ENCODE measurements at places on chromosomes 1 and 21.

DNA sequence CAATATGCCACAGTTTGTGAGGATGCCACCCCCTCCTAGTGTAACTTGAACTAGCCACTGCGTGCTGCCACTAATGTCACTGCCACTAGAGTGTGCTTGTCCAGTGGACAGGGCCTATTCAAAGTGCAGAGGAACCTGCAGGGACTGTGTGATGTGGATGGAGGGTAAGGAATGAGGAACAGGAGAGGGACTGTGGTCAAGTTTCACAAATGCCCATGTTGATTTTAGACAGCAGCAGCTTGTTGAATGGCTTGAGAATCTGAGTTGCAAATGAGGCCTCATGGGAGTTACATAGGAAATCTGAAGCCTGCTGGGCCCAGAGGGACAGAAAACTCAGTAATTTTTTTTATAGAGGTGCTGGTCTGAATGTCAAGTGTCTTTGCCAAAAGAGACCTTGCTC lies 112.3 kb downstream of the HHAT start:
- DNase-seq: no peak

GRCh38 chr1:236421850-236422516 lies 27.9 kb downstream of the EDARADD start:
- DNase-seq: no peak

DNA sequence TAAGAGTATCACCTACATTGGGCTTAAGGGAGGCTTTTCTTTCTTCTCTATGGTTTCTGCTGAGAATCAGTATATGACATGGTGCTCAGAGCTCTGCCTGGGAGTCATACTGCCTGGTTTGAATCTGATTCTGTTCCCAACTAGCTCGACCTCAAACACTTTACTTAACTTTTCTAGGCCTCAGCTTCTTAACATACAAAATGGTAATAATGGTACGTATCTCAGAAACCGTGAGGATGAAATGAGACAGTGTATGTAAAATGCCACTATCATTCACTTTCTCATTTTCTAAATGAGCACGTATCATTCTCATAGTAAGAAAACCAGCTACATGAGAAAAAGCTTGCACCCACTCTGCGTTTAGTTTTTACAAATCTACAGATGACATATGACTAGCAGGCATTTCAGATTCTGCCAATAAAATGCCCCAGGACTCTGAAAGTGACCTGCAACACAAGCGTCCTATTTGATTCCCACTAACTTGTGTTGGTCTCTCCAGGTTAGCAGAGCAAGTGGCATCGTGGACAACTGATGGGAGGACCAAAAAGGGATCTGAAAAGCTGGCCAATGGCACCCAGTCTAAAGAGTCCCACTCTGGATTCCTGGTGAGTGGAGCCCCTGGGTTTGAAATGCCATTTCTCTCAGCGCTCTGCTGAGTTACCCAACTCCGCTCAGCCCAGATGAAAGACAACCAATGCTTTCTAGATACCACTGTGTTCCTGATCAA lies 6.1 kb downstream of the CTNNBIP1 start:
- DNase-seq: no peak

GRCh38 chr1:179867493-179868330 lies 9.9 kb downstream of the TOR1AIP2 start:
- DNase-seq: peak; percentile 67

GRCh38 chr1:51648180-51649109 lies 31.6 kb downstream of the OSBPL9 start:
- peak; percentile 38 for DNase-seq

Measured in GM03348 (cell line).